ENCODE measurements at places on chromosomes 6 and 20.

GRCh38 chr6:150345781-150346180, 23.0 kb upstream of the IYD start:
- no peak for DNase-seq

DNA sequence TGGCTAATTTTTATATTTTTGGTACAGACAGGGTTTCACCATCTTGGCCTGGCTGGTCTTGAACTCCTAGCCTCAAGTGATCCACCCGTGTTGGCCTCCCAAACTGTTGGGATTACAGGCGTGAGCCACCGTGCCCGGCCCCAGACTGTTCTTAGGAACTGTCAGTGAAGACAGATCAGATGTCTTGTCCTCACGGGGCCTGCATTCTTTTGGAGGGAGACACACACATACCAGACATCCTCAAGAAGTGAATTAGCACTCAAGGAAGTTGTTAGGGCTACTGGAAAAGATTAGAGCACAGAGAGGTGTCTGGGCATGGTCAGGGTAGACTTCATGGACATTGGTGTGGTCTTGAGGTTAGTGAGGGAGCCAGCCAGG, 10.3 kb upstream of the LPIN3 start:
- DNase-seq = no peak

GRCh38 chr6:89375427-89376267, 23.1 kb upstream of the UBE2J1 start:
- DNase-seq = peak; percentile 78

GRCh38 chr6:100462706-100463629, 1.8 kb downstream of the SIM1 start:
- no peak for DNase-seq

DNA sequence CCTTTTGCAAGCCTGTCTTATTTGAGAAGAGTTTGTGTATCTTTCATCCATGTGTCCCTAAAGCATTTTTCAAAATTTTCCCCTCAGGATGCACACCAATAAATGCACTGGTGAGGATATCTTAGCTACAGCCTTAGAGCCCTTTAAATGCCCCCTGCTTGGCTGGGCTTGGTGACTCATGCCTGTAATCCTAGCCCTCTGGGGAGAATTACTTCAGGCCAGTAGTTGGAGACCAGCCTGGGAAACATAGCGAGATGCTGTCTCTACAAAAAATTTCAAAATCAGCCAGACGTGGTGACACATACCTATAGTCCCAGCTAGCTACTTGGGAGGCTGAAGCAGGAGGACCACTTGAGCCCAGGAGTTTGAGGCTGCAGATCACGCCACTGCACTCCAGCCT, 33.8 kb upstream of the PLCB4 start:
- no peak for DNase-seq

DNA sequence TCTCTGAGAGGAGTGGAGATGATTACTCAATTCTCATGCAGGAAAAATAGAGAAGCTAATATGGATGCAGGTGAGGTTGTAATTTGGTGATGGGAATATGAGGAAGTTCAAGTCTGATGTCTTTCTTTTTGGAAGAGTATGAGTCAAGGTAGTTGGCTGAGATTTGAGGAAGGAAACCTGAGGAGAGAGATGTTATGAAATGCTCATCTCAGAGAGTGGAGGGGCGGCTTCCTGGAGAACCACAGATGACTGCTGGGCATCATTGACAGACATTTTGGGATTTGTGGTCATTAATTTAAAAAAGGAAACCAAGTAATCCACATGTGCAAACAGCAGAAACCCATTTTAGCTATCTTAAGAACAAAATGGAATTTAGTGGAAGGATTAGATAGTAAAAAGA, 72.5 kb upstream of the UST start:
- no peak for DNase-seq

DNA sequence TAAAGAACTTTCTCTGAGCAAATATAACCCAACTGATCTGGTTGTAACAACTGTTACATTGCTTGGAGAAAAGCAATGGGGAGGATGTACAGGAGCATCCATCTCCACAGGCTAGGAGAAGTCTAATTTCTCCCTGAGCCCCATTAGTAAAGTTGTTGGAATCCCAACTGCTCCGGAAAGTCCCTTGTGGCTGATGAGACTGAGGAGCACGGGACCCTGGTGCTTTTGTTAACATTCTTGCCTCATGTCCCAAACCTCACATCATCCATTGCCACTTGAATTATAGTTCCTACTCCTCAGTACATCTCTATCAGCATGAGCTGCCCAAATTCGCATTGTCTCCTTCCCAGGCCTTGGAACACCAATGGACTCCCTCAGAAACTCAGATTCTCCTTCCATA, 260.6 kb upstream of the BMP2 start:
- DNase-seq = no peak

DNA sequence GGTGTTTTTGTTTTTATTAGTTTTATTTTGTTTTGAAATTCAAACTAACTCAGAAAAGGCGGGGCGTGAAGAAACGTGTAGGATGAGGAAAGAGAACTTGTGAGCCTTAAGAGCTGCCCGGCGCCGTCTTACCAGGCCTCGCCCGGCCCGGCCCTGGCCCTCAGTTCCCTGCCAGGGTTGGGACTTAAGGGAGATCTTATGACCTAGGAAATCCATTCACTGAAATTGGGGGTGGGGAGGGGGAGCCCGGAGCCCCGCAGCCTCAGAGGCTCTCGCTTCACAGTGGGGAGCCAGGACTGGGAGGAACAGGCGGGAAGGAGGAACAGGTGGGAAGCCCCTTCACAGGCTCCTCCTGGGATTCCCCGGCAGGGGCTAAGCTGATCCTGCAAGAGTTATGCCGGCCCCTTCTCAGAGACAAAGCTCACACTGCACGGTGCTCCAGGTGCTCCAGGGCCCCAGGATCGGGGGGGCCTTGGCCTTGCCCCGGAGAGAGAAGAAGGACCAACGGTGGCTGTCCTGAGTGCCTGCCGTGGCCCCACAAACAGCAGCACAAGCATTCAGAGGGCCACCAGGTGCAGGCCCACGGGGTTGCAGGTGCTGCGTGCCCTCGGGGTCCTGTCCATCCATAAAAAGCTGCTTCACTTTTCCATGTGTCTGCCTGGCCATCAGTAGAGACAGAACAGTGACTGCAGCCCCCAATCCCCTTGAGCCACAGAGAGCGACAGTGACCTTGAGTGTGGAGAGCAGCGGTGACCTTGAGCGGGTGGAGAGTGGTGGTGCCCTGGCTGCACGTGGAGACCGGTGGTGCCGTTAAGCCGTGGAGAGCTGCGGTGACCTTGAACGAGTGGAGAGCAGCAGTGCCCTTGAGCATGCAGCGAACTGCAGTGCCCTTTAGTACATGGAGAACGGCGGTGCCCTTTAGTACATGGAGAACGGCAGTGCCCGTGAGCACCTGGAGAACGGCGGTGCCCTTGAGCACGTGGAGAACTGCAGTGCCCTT, 152.7 kb downstream of the DLL1 start:
- DNase-seq = no peak

- DNase-seq = peak; percentile 29
These were observed 51.5 kb upstream of the MTHFD1L start for GRCh38 chr6:150813993-150814359.

DNA sequence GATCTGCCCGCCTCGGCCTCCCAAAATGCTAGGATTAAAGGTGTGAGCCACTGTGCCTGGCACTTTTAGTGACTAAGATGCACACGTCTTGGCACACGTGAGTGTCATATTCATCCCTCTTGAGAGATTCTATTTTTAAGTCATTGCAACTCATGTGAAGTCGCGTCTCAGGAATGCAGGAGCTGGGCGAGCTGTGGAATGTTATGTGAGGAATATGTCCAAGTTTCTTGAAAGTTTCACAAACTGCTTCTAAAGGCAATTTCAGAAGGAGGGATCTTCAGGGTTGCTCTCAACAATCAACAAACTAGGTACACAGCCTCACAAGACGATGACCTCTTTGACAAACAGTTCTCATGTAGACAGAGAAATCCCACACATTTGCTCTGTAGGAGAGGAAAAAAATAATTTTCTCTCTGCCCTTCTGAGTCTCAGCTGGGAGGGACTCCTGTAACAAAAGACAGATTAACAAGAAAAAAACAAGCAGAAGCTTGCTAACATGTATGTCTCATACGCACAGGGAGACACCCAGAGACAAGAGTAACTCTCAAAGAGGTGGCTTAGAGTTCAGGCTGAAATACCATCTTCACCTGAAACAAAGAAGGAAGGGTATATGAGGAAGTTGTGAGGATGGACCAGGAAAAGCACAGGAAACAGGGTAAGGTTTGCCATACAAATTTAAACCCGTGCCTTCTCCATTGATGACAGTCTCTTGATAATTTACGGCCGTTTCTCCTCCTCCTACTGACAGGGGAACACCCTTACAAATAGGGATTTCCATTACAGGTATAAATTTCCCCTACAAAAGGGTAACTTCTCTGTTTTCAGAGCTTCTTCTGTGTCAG, 45.3 kb upstream of the FAM50B start:
- DNase-seq = no peak

- no peak for DNase-seq
These were observed 306.8 kb downstream of the FOXC1 start for GRCh38 chr6:1916334-1917070.

DNA sequence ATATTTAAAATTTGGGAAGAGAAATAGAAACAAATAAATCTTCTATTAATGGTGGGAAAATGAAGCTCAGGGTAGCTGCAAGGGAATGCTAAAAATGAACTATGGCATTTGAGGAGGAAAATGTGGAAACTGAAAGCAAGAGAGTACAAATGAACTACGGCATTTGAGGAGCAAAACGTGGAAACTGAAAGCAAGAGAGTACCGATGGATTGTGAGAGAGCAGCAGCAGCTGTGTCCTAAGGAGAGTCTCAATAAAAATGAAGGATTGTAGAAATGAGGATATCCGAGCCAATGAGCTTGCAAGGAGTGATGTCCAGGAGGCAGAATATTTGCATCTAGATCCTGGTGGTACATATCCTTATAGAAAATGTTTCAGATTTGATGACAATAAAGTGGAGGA, 547.1 kb upstream of the ZNF337 start:
- DNase-seq = no peak

DNA sequence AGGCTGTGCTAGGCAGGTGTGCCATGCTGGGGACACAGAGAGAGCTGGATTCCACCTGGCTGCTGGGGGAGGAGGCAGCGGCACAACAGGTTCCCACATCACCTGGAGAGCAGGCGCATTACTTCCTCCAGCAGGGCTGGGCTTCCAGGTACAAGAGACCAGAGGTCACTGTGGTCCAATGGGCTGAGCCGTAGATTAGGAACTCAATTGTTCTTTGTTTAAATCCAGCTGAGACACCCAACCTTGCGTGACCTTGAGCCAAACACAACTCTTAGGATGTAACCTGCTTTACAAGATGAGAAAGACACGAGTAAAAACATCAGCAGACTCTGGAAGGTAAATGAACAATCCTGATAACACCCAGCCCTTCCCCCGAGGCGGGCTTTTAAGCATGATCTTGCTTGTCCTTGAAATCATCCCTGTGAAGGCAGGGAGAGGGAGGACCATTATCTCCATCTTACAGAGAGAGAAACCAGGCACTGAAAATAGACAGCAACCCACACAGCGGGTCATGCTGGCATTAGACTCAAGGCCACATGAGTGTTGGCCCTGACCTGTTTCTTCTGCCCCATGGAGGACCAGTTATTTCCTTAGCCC, 216.5 kb upstream of the RREB1 start:
- no peak for DNase-seq

GRCh38 chr20:40225596-40225995, 463.4 kb downstream of the MAFB start:
- no peak for DNase-seq

DNA sequence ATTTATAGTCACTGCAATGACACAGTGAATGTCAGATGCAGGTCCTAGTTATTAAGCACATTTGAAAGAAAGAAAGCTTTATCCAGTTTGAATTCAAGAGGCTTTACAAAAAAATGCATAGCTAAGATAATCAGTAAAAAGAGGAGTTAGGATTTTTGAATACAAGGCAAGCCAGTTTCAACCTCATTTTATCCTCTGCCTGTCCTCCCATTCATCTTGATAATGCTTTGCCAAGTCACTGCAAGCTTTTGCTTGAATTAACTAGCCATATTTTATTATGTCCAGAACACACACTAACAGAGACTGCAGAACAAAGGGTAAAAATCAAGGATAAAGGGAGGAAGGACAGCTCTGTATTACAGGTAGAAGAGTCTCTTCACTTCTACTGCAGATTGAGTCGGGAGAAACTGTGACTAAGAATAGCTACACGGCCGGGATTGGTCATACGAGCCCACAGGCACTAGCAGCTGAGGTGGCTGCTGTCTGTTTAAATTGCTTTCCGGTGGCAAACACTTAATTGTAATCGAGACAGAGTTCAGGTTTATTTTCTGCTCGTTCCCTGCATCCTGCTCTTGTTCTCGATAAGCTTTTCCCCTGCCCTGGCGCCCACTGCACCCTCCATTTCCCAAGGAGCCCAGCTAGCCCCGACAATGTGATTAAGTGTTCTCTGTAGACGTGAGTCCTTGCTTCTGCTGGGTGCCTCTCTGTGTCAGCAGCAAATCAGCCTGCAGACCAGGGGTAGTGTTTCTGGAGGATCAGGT, 30.5 kb upstream of the AKAP12 start:
- DNase-seq = peak; percentile 6

DNA sequence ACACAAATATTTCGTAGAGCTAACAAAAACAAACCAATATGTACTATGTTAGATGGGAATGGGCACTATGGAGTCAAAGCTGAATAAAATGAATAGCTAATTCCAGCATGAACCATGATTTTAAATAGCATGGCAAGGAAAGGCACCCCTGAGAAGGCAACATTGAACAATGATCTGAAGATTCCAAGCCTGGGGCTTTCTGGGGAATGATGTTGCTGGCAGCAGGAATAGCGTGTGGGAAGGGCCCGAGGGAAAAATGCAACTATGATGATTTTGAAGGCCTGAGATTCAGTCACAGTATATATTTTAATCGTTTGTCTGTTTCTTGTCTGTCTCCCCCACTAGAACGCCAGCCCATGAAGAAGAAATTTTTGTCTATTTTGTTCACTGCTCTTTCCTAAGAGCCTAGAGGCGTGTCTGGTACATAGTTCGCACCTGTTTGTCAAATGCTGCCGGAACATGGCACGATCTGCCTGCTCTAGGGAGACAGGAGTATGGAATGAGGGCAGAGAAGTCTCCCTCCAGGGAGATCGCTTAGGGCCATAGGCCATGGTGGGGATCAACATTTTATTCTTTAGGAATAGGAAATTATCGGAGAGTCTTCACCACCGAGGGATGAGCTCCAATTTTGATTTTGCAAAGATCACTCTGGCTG, 84.8 kb upstream of the EYA2 start:
- no peak for DNase-seq

DNA sequence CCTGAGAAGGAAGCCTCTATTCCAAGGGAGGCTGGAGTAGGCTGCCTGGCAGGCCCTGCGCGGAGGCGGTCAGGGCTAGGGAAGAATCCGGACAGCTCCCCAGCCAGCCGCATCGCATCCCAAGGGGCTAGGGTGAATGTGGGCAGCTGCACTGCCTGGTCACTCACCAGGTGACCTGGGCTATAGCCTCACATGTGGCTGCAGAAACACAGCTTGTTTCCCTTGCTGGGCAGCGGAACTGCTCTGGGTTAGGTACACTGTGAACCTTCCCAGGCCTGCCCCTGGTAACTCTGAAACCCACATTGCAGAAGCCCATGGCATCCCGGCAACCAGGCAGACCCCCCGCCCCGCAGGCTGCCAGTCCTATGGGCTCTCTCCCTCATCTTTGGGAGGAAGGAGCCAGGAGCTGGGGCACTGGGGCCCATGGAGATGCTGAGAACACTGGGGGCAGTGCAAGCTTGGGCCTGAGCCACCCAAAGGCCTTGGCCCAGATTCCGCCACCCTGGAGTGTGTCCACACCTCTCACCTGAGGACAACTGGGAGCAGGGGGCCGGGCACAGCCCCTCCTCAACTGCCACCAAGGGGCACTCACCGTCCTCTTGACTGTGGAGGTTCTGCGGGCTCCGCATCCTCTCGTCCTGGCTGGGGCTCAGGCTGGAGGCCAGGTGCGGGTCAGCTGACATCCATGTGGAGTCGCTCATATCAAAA, 111.0 kb downstream of the NOL4L start:
- DNase-seq = no peak

- DNase-seq = no peak
These were observed 92.9 kb downstream of the RPS12 start for GRCh38 chr6:132907231-132907630.
